ENCODE measurements at places on chromosomes 11 and 22.
A peak's percentile ranks its signal among the peaks of the same experiment; 100 is the strongest.

DNA sequence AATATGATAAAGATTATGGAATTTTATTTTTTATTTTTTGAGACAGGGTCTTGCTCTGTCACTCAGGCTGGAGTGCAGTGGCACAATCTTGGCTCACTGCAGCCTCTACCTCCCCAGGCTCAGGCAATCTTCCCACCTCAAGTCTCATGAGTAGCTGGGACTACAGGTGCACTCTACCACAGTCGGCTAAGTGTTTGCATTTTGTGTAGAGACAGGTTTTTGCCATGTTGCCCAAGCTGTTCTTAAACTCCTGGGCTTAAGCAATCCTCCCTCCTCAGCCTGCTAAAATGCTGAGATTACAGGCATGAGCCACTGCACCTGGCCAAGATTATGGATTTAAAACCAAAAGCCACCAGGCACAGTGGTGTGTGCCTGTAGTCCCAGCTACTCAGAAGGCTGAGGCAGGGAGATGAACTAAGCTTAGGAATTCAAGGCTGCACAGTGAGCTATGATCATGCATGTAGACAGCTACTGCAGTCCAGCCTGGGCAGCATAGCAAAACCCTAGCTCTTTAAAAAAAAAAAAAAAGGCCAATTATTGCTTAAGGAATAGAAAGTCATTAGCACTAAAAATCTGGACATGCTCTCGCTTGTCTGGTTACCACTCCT is 20.2 kb upstream of the CCND1 start:
- no peak for DNase-seq

DNA sequence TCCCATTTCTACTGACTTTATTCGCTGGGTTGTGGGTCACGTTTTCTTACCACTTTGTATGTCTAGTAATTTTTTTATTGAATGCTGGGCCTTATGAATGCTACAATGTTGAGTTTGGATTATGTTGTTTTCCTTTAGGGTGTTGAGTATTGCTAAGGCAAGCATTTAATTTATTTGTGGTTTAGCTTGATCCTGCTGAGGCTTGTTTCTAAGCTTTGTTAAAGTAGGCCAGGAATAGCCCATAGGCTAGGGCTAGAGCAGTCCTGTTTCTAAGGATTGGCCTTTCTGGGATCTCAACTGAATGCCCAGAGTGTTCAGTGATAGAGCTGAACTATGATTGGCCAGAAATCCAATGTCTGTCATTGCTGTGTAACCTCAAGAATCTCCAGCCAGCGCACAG is 56.1 kb upstream of the LDLRAD3 start:
- no peak for DNase-seq

GRCh38 chr11:33320016-33320813 is 63.0 kb downstream of the HIPK3 start:
- no peak for DNase-seq

DNA sequence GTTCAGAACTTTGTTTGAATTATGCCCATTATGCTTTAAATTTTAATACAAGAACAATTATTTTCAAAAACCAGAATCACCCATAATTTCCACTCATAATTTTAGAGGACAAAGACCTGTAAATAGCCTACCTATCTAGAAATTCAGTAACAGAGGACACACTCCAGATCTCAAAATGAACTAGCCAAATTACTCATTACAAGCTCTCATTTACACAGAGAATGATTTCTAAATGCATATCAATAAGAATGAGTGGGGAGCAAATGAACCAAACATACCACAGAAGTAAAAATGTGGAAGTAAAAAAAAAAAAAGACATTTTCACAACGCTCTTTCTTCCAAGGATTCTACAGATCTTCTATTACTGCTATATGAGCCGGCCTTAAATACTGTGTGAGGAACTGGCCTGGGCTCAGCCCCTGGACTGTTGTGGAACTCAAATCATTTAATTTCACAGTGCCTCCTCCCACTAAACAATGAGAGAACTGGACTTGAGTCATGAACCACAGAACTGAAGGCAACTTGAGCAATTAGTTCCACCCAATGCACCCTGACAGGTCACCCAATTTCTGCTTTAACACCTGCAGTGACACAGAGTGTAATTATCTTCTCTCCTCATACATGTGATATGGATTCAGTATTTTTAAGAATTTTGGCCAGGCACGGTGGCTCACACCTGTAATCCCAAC is 8.0 kb downstream of the MRTFA start:
- no peak for DNase-seq

DNA sequence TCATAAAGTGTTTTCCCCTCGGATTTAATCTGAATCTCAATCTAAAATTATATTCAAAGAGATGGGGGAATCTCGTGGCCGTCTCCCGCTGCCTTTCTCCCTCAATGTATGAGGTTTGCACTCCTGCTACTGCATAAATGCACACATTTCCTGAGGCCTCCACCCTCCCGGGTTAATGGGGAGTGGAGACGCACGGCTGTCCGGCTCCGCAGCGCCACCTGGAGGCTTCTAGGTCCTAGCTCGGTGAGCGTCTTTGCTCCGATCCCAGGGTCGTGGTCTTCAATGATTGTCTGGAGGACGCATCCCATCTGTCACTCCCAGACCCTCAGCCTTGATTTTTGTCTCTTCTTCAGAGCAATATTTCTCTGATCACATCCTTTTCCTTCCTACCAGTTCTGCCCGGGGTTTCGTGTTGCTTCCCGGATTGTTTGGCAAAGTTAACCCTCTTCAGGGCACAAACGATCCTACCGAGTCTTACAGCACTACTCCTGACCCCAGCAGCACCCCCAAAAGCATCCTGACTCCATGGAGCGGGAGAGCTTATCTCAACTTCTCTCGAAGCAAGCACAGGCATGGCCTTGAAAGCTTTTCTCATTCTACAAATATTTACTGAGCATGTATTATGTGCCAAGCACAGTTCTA is at the start of gene LMO1:
Gene LMO1, minus strand, starts transcription at position 110 of the 642 bp plus-strand sequence. CDS start 516 bp downstream, outside the sequence.
- DNase-seq: peak; percentile 61

- peak; percentile 3 for DNase-seq
Observed at GRCh38 chr22:24554313-24555164, at the start of gene GUCD1. Gene GUCD1 (minus strand): TSS chr22:24555138. CDS start chr22:24554991, 147 bp downstream.

GRCh38 chr11:115660030-115660805 is 156.0 kb upstream of the CADM1 start:
- no peak for DNase-seq

All from left renal cortex interstitium (tissue), 4 donors.